ENCODE measurements at places on chromosomes 4 and X. TPM values are rescaled to one million over a fixed set of nuclear protein-coding genes. Genes with fewer than 3 reads are reported as not detected.
A peak's percentile ranks its signal among the peaks of the same experiment; 100 is the strongest.

BEX5 gene
- total RNA-seq, result 0.60 TPM

JAKMIP1 gene
- not detected for total RNA-seq

DNA sequence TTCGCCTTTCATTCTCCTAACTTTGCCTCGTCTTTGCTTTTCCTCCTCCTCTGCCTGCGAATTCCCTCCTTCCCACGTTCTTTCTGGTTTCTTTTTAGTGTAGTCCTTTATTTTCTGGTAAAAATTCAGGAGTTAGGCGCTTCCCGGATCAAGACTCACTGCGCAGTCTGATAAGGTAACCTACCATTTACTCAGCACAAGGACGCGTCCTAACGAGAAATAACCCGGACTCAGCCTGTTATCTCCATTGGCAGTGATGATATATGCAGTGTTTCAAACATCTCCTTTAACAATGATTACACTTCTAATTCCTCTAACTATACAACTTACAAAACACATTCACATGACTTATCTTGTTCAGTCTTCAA lies 357 bp upstream of the ETNPPL start:
- DNase-seq, result no peak

DNA sequence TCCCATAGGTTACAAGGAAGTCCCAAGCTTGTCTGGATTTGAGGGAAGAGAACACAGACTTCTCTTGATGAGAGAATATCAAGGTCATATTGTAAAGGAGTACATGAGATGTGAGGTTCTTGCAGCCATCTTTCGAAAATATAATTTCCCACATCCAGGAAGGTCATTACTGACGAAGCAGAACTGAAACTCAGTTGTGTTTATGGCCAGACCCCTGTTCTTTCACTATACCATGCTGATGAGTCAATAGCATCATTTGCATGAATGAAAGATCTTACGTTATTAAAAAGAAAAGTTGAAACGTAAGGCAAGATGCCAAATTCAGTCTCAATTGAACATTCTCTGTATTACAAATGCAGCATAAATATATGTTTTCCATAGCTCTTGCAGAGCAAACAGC lies 14.2 kb upstream of the CCDC149 start:
- DNase-seq, result no peak

- DNase-seq, result no peak
Measured at GRCh38 chr4:31682796-31683195, 962.6 kb downstream of the PCDH7 start.

ZNF674 gene
- 7.2 TPM for total RNA-seq

NR0B1 gene
- total RNA-seq, result 0.48 TPM

DNA sequence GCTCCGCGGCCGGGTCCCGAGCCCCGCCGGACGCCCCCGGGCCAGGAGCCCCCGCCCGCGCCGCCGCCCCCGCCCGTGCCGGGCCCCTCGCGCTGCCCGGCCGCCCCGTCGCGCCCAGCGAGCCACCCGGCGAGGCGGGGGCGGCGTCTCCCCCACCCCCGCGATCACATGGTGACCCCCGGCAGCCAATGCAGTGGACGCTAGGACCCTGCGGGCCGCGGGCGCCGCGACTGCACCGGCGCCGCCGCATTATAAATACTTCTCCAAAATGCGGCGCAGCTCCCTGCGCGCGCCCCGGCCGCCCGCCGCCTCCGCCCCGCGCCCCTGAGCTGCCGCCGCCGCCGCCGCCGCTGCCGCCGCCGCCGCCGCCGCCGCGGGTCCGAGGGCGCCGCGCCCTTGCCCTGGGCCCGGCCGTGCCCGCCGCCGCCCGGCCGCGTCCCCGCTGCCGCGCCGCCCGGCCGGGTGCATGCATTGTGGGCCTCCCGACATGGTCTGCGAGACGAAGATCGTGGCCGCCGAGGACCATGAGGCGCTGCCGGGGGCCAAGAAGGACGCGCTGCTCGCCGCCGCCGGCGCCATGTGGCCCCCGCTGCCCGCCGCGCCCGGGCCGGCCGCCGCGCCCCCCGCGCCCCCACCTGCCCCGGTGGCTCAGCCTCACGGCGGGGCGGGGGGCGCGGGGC lies at the start of gene NAT8L:
TSS of gene NAT8L (plus strand) at position 282 of the 680 bp plus-strand sequence. CDS start at position 467, 185 bp downstream.
- DNase-seq, result no peak

GIMD1 gene
- not detected for total RNA-seq

- DNase-seq, result no peak
Measured at GRCh38 chr4:108130955-108131354, 37.8 kb downstream of the LEF1 start.

- peak; percentile 64 for DNase-seq
Measured at GRCh38 chrX:12701628-12702027, 89.6 kb upstream of the PRPS2 start.

GPR173 gene
- 2.4 TPM for total RNA-seq

SLC34A2 gene
- total RNA-seq, result not detected

GPRASP1 gene
- 0.20 TPM for total RNA-seq

SPANXB1 gene
- total RNA-seq, result 7.0 TPM

SMIM31 gene
- not detected for total RNA-seq

NUDT11 gene
- 10.0 TPM for total RNA-seq

SUV39H1 gene
- 22.3 TPM for total RNA-seq

PPP4R3C gene
- total RNA-seq, result 0.10 TPM

DNA sequence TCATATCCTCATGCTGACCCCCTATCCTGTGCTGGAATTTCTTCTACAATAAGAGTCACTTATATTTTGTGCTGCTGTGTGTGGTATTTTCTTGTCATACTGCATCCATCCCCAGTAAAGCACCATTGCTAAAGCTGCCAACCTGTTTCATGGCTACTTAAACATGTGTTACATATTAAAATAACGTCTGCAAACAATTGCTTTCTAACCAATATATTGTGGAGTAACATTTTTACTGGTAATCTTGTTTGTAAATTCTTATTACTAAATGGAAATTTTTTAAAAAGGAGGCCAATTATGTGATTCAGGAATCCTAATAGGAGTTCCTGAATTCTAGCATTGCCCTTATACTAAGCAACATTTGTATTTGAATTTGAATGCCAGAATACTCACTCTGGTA lies 160.3 kb upstream of the VEGFC start:
- DNase-seq, result no peak

DNA sequence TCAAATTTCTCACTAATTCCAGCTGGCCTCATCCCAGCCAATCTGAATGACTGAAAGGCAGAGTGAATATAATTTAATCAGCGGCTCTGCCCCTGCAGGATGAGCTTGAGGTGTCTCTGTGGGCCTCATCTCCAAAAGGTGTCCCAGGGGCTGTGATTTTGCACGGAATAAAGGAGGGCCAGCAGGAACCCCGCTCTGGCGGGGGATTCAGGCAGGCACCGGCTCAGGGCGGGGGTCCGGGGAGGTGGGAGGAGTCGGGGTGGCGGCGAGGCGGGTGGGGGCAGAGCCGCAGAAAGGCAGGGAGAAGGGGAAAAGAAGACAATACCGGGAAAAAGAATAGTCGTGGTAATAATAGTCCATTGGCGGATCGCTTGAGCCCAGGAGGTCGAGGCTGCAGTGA lies 16.0 kb upstream of the ERCC6L start:
- DNase-seq, result no peak

- no peak for DNase-seq
Measured at GRCh38 chr4:177986236-177986635, 544.0 kb upstream of the AGA start.

DNA sequence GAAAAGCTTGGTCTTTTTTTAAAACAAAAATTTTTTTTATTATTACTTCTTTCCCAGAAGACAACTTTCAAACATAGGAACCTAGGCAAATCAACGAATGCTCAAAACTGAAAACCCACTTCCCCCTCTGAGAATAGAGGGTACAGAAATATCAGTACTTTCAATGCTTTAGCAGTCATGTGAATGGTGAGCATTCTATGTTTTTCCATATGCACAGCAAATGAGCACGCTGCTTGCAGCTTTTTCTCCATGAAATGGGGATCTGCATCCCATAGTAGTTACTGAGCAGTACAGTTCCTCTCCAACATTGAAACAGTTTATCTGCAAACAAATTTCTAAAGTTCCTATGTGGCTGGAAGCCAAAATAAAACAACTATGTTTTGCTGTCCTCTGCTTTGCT lies 108.4 kb upstream of the BMP2K start:
- DNase-seq, result no peak

FHIP1A gene
- total RNA-seq, result 0.36 TPM

DNA sequence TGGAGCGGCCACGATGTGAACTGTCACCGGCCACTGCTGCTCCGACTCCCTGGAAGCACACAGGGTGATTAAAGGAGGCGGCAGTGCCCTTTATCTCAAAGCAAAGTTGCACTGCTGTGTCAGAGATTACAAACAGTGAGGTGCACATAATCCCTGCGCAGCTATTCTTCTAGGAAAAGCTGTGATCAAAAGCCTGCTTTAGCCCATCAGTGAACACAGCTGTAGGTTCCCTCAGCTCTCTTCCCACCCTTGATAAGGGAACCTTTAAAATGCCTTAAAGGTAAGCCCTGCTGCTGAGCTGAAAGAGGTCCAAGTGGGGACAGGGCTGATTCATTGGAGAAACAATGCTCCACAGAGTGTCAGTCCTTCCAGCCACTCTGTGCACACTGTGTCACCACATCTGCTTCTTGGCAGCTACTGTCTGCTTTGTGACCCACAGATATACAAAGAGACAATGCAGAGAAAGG lies 127.6 kb downstream of the EIF4E start:
- DNase-seq, result no peak

All from RPMI7951 (cell line).